Lung microvascular endothelial cell (primary cell): ENCODE measurements at places on chromosomes 6 and 20.

- no peak for DNase-seq
Observed at GRCh38 chr6:131048933-131049515, 14.0 kb downstream of the EPB41L2 start.

DNA sequence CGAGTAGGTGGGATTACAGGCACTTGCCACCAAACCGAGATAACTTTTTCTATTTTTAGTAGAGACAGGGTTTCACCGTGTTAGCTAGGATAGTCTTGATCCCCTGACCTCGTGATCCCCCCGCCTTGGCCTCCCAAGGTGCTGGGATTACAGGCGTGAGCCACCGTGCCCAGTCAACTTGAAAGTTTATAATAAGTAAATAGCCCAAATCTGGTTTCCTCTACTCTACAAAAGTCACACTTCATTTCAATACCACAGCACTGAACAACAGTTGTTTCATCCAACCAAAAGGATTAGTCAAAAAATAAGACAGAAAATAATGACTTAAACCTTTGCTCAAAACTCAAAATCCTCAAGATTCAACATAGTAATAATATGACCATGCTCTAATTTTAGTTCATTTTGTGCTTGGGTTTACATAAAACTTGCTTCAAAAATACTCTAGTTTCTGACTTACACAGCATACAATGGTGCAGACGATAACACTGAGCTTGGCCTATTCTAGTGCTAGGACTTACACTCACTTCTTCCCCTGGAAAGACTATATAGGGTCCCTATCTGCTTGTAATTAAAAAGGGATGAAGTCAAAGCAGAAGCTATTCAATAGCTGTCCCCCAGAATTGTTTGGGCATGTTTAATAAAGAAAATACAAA lies 56.7 kb downstream of the NT5E start:
- no peak for DNase-seq

DNA sequence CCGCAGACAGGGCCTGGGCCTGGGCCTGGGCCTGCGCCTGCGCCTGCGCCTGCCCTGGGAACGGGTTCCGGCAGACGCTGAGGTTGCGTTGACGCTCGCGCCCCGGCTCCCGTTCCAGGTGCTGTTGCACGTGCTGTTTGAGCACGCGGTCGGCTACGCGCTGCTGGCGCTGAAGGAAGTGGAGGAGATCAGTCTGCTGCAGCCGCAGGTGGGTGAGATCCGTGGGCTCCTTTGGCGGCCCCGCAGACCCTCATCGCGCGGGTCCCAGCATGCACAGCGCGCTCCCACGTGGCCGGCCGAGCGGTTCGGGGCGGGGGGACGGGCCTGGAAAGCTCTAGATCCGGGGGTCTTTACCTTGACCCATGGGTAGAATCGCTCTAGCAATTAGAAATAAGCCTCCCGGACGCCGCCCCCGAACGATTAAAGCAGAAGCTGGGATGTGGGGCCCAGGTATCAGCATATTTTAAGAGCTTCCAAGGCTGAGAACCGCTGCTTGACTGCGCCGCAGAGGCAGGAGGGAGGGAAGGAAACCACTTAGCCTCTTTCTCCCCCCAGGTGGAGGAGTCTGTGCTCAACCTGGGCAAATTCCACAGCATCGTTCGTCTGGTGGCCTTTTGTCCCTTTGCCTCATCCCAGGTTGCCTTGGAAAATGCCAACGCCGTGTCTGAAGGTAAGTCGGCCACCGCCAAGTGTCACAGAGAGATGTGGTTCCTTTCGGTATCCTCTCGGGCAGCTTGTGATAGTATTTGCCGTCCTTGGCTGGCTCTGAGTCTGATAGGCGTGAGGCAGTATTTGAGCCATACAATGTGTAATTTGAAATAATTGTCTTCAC lies 508 bp downstream of the NOP56 start:
- DNase-seq, result peak; percentile 16

DNA sequence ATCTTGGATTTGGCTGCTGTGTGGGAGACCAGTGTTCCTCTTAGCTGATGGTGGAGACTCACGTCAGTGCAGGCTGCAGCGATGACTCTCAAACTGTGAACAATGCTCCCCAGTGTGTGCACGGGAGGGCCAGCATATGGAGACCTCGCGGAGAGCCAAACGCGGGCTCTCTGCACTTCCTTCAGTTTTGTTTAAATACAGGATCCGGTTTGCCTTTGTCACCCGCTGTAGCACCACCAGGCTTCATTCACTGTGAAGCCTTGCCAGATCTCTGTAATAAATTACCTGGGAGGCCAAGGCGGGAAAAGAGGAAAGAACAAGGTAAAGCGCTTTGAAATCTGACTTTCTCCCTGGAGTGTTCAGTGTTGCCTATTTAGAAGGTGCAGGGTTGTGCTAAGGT lies 30.7 kb upstream of the TMEM14A start:
- peak; percentile 64 for DNase-seq

DNA sequence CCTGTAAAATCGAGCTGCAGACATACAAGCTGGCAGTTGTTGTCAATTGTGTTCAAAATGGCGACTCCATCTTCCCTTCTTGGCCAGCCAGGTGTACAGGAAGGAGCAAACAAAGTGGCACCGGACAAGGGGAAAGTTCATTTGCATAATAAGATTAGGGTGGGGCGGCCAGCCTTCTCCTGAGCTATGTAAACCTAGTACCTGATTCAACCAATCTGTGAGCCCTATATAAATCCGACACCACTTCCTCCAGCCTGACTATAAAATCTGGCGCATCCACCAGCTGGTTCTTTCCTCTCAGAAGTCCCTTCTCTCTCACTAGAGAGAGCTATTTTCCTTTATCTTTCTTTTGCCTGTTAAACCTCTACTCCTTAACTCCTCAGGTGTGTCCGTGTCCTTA lies 8.1 kb upstream of the HBS1L start:
- DNase-seq, result no peak

GRCh38 chr6:81889377-81890053 lies 137.0 kb upstream of the TENT5A start:
- DNase-seq, result no peak

DNA sequence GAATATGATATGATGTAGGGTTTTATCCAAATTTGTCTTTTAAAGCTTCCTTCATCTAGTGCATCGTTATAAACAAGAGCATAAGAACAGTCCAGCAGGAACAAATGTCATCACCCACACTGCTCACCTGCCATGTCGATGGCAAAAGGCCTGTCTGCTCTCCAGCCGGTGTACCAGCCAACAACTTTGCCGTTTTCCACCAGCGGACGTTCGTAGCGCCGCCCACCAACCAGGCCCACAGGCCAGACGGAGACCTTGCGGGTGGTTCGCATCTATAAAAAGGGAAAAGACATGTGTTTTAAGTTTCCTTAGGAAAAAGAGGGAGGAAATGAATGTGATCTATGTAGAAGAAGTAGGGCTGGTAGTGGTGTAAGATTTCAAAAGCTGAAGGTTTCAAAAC lies 62.9 kb downstream of the B3GAT2 start:
- no peak for DNase-seq

- DNase-seq, result no peak
Observed at GRCh38 chr6:142242269-142242668, 59.5 kb upstream of the ADGRG6 start.

GRCh38 chr20:14451458-14451857 lies 114.0 kb upstream of the FLRT3 start:
- no peak for DNase-seq

DNA sequence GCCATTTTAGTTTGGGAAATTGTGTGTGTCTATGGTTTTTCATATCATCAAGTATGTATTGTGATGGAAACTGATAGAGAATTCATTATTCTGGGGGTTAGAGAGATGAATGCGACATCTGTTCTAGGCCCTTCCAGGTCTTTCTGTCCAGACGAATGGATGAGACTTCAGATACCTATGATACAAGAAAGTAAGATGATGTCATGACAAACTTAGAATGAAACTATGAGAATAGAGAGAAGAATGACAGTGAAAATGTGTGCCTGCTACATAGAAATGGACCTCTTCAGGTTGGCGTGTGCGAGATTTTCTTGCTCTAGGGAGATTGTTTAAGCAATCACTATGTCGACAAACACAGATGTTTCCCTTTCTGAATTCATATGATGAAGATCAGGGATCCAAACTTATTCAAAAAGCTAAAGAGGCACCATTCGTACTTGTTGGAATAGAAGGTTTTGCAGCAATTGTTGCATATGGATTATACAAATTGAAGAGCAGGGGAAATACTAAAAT lies 76.1 kb downstream of the SCAND1 start:
- DNase-seq, result no peak

DNA sequence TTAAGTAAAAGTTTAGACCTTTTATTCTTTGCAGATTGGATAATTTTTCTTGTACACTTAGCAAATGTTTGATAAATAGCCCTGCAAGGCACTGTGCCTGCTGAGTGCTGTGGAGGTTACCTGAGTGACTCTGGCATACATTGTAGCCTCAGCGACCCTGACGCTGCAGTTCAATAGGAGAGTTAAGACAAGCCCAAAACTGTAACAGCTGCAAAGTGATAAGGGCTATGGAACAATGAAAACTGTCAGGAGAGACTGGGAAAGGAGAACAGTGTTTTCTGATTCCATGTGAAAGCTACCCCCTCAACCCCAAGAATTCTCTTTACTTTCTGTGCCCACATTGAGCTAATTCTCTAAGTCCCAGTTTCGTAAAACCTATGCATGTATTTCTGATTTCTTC lies 22.2 kb downstream of the HIVEP1 start:
- DNase-seq, result no peak

- no peak for DNase-seq
Observed at GRCh38 chr20:25848222-25848621, 151.6 kb upstream of the ZNF337 start.

DNA sequence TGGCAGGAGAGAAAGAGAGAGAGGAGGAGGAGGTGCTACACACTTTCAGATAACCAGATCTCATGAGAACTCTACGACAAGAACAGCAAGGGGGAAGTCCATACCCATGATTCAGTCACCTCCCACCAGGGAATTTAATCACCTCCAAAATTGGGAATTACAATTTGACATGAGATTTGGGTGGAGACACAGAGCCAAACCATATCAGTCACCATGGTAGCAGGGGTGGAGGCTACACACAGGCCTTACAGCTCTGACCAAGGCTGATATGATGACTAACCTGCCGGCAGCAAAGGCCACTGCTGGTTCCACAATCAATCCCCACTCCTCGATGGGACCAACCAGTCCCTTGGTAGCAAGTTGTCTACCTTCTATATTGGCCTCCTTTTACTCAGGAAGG lies 13.6 kb upstream of the RBM24 start:
- DNase-seq, result no peak

GRCh38 chr6:132261354-132261753 lies 139.9 kb downstream of the MOXD1 start:
- DNase-seq, result no peak

DNA sequence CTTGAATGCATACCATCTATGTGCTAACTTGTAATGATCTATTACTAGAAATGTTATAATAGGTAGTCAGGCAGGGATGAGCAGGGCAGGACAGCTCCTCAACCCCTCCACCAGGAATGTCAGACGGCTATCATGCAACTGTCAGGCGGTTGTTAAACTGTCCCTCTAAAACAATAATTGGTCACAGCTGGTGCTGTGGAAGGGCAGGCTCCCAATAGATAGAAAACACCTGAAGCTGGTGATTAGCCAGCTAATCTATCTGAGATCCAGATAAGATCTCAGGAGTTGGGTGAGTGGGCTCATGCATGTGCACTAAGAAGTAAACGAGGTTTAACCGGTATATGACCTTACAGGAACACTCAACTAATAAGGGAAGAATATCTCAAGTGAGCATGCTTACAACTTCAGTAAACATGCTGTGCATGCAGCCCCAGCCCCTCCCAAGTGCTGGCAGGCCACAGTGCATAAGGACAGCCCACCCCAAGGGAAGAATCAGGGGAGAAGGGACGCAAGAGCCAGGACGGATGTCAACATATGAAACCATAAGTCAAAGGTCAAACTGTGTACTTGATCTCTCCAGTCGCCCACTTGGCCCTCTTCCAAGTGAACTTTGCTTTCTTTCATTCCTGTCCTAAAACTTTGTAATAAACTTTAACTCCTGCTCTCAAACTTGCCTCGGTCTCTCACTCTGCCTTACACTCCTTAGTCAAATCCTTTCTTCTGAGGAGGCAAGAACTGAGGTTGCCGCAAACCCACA lies 566.2 kb upstream of the NRSN1 start:
- no peak for DNase-seq

GRCh38 chr6:144364208-144364720 lies 79.1 kb downstream of the UTRN start:
- DNase-seq, result no peak

- DNase-seq, result no peak
Observed at GRCh38 chr6:151082079-151082478, 157.7 kb upstream of the AKAP12 start.

DNA sequence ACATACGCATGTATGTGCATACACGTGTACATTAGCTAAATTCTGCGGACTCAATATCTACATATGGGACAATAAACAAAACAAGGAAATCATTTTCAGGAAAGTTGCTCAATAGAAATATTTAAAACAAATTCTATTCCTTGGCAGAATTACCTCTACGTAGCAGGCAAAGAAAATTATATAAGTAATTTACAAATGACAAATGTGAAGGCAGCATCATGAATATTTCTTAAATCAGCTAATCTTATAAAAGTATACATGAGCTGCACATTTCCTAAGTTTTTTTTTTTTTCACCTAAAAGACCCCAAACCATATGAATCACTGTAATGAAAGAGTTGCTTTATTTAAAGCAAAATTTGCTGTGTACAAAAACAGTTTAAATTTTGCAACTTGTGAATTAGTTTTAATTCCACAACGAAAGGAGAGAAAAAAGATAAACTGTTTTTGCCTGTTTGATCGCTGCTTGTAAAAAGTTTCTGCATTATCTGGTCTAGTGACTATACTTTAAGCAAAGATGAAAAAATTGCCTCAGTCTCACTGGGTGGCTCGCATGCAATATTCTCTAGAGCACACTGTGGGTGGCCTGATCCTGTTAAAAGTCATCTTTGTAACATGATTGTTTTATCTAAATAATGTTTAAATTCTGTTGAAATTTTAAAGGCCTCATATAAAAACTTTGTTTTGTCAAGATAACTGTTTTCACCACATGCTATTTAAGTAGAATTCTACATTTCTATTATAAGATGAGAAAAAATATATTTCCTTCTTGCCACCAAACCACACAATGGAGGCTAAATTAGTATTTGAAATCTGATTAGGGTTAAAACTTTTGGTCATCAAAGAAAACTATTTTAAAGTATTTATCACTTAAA lies 57.1 kb downstream of the HUS1B start:
- DNase-seq, result no peak

DNA sequence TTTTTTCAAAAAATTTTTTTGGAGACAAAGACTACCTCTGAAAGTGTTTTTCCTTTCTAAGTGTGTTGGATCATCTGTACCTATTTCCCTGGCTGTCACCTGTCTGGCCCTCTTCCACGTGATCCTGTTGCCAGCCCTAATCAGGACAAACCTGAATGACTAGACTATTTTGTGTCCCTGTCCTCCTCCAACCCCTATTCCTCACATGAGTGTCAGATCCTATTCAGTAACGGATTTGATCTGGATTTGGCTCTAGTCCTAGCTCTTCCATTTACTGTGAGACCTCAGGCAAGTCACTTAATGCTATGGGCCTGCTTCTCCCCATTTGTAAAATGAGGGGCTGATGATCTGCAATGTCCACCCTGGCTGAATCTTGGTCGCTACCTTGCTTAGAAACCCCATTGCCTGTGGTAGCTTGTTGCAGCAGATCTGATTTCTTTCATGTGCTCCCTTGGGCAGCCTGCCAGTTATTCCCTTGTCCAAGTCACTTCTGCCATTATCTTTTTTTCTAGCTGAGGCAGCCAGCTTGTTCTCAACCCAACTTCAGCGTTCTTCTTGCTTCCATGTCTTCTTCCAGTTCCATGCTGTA lies 4.8 kb downstream of the PHF20 start:
- DNase-seq, result peak; percentile 35

GRCh38 chr6:81126150-81126549 lies 626.3 kb downstream of the TENT5A start:
- DNase-seq, result no peak

- peak; percentile 91 for DNase-seq
Observed at GRCh38 chr6:31366693-31367470, 9.9 kb upstream of the HLA-B start.
